Heart right ventricle (tissue), 16 donors: ENCODE measurements at places on chromosomes 5 and 9. TPM values are rescaled to one million over a fixed set of nuclear protein-coding genes. Genes with fewer than 3 reads are reported as not detected.

Gene TTC39B
- 1.8 TPM for total RNA-seq

Gene SHC3
- total RNA-seq: 0.15 TPM

Gene PALM2AKAP2
- 66.3 TPM for total RNA-seq

Gene TAF11L5
- total RNA-seq: not detected

DNA sequence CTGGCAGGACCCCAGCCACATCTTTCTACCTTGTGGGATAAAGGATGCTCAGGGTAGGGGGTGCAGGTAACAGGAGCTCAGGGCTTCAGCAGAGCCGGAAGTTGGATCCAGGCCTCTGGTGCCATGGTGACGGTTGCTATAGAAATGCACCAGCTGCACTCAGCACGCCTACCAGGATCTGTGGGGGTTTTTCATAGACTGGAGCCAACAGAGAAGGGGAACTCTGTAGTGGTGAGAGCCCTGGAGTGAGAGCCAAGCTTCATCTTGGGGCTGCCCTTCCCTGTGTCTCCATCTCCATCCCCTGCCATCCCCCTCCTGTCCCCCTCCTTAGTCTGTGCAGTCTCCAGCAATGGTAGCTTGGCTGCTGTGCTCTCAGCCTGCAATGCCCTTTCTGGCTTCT, 27.5 kb upstream of the BOD1 start:
- H3K36me3 ChIP-seq: no peaks in the 10 kb centered on the region
- no peak for DNase-seq
- peaks cover 11% of the 10 kb centered on the region for H3K4me1 ChIP-seq
- H3K27ac ChIP-seq: no peak overlapping the region
- no peak overlapping the region for H3K4me3 ChIP-seq

DNA sequence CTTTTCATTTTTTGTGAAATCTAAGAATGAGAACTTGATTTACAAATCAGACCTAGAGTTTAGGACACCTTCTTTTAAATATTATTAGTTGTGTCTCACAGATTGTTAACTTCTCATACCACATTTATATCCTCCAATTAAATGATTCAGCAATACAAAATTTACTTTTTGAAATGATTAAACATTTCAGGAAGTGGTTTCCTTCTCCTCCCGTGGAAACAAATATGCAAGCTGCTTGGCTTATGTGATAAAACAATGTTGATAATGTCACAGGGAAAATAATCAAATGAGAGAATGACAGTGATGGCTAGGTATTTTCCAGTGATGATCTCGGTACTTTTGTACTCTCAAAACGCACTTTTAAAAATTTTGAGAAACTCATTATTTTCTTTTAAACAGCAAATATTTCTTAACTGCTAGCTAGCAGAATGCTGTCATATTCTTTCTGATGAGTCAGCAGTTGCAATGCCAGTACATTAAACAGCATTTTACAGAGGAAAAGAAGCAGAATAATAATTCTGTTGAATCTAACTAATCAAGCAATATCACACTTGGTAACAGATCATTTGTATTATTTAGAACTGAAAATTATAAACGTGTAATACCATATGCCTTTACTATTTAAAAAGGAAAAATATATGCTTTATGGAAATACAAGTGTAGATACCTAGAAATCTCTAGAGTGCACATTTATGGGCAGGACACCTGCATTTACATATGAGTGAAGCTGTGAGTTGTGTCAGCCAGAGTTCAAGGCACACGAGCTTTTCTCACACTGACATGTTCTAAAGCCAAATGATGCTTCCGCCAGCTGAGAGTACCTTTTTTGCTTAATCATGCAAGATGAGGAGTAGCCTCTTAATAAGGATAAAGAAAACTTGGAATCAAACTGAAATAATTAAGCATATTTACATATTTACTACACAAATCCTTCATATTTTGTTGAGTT, 53.6 kb upstream of the CDH18 start:
- no peak overlapping the region for H3K27ac ChIP-seq
- H3K4me3 ChIP-seq: no peak overlapping the region
- no peak for DNase-seq
- H3K27me3 ChIP-seq: no peaks in the 10 kb centered on the region

GRCh38 chr5:170451747-170452365, 52.0 kb upstream of the KCNIP1 start:
- no peaks in the 10 kb centered on the region for H3K36me3 ChIP-seq
- H3K4me3 ChIP-seq: no peak overlapping the region
- no peak overlapping the region for H3K27ac ChIP-seq
- no peaks in the 10 kb centered on the region for H3K27me3 ChIP-seq

GRCh38 chr5:91229031-91229727, 153.9 kb downstream of the ARRDC3 start:
- H3K4me1 ChIP-seq: no peaks in the 10 kb centered on the region
- no peaks in the 10 kb centered on the region for H3K36me3 ChIP-seq
- no peak overlapping the region for H3K4me3 ChIP-seq
- H3K27me3 ChIP-seq: no peaks in the 10 kb centered on the region
- no peak overlapping the region for H3K27ac ChIP-seq

DNA sequence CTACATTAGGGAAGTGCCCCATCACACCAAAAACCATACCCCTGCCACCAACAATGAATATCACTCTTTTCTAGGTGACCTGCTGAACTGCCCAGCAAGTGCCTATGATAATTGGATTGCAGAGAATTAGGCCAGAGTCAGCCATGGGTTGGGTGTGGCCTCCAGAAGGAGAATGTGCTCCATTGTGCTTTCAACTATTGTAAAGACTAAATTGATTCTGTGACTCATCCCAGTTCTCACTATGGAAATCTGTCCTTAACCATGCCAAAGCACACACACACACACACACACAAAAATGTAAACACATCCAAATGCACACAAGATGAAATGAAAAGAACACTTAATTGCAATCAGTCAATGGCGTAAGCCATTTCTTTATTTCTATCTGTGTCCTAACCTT, 25.7 kb downstream of the DRD1 start:
- DNase-seq: no peak
- peaks cover 7% of the 10 kb centered on the region for H3K27me3 ChIP-seq
- H3K36me3 ChIP-seq: no peaks in the 10 kb centered on the region
- no peak overlapping the region for H3K4me3 ChIP-seq
- H3K4me1 ChIP-seq: no peaks in the 10 kb centered on the region

- no peaks in the 10 kb centered on the region for H3K4me1 ChIP-seq
- no peak overlapping the region for H3K27ac ChIP-seq
- no peaks in the 10 kb centered on the region for H3K36me3 ChIP-seq
- no peaks in the 10 kb centered on the region for H3K27me3 ChIP-seq
- no peak overlapping the region for H3K4me3 ChIP-seq
- no peak for DNase-seq
Measured at GRCh38 chr9:73269430-73270101, 117.9 kb downstream of the ANXA1 start.

DNA sequence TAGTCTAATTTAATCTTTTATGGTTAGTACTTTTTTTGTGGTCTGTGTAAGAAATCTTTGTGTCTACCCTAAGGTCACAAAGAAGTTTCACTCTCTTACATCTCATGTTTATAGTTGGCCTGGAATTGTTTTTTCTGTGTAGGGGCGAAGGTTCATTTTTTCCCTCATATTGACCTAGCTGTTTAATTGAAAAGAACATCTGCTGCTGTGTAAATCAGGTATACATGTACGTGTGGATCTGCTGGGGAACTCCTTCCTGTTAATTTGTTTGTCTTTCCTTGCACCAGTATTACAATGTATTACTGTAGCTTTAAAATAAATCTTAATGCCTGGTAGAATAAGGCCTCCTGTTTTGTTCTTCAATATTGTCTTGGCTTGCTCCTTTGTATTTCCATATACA, 37.8 kb downstream of the EXOSC2 start:
- no peaks in the 10 kb centered on the region for H3K27me3 ChIP-seq
- no peaks in the 10 kb centered on the region for H3K36me3 ChIP-seq
- no peaks in the 10 kb centered on the region for H3K4me1 ChIP-seq
- no peak for DNase-seq

DNA sequence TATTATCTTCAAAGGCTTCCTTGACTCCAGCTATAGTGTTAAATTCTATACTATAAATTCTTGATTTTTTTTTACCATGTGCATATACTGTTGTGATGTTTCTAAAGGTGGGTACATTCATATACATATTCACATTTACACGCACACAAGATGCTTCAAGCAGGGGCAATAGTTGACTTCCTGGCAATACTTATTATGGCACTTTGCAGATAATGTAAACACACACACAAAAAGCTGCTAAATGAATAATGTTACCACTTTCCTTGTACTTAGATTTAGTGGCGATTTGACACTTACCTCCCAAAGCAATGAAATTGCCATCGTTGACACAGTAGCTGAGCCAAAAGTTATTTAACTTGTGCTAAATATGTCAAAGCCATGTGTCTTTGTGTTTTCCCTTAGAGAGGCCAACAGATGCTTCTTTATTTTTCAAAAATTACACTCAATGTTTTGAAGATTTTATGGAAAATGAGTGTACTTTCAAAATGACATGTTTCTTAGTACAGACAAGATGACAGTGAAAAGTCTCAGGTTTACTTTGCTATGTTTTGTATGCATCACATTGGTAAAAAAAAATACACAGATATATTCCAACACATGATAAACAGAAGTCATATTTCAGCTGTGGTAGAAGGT, 12.2 kb upstream of the ERAP2 start:
- H3K36me3 ChIP-seq: no peaks in the 10 kb centered on the region
- no peaks in the 10 kb centered on the region for H3K4me1 ChIP-seq
- H3K27ac ChIP-seq: no peak overlapping the region
- no peaks in the 10 kb centered on the region for H3K27me3 ChIP-seq
- DNase-seq: no peak
- no peak overlapping the region for H3K4me3 ChIP-seq

GRCh38 chr5:150789450-150789849, 10.9 kb downstream of the SMIM3 start:
- H3K4me1 ChIP-seq: peaks cover 8% of the 10 kb centered on the region
- no peak for DNase-seq

- no peaks in the 10 kb centered on the region for H3K4me1 ChIP-seq
- H3K27ac ChIP-seq: no peak overlapping the region
- H3K27me3 ChIP-seq: no peaks in the 10 kb centered on the region
Measured at GRCh38 chr5:153719324-153719723, 228.9 kb downstream of the GRIA1 start.

DNA sequence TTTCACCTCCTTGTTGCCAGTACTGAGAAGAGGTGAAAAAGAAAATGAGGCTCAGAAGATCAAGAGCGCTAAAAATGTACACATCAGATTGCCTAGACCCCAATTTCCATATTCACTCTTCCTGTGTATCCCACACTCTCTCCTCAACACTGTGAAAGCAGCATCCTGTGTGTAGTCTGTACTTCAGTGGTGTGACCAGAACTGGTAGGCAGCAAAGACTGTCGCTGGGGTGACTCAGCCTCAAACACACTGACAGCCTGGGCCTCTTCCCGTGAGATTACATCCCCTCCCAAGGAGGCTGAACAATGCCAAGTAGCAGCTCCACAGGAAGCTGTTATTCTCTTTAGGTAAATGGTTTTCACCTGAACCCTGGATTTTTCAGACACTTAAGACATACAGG, 135.5 kb downstream of the CCDC192 start:
- no peak overlapping the region for H3K27ac ChIP-seq
- DNase-seq: no peak
- H3K36me3 ChIP-seq: no peaks in the 10 kb centered on the region

- H3K27ac ChIP-seq: no peak overlapping the region
- DNase-seq: no peak
- H3K4me1 ChIP-seq: no peaks in the 10 kb centered on the region
- H3K4me3 ChIP-seq: no peak overlapping the region
- H3K27me3 ChIP-seq: no peaks in the 10 kb centered on the region
- no peaks in the 10 kb centered on the region for H3K36me3 ChIP-seq
Measured at GRCh38 chr5:431711-432050, 11.3 kb upstream of the EXOC3 start.
